ENCODE measurements at places on chromosomes 7 and 10. TPM values are rescaled to one million over a fixed set of nuclear protein-coding genes. Genes with fewer than 3 reads are reported as not detected.
A peak's percentile ranks its signal among the peaks of the same experiment; 100 is the strongest.

- DNase-seq, result no peak
Observed at GRCh38 chr7:103076764-103077163, 1.8 kb downstream of the ARMC10 start.

GRCh38 chr7:77697535-77697831 lies 1.2 kb downstream of the RSBN1L start:
- DNase-seq, result no peak

DNA sequence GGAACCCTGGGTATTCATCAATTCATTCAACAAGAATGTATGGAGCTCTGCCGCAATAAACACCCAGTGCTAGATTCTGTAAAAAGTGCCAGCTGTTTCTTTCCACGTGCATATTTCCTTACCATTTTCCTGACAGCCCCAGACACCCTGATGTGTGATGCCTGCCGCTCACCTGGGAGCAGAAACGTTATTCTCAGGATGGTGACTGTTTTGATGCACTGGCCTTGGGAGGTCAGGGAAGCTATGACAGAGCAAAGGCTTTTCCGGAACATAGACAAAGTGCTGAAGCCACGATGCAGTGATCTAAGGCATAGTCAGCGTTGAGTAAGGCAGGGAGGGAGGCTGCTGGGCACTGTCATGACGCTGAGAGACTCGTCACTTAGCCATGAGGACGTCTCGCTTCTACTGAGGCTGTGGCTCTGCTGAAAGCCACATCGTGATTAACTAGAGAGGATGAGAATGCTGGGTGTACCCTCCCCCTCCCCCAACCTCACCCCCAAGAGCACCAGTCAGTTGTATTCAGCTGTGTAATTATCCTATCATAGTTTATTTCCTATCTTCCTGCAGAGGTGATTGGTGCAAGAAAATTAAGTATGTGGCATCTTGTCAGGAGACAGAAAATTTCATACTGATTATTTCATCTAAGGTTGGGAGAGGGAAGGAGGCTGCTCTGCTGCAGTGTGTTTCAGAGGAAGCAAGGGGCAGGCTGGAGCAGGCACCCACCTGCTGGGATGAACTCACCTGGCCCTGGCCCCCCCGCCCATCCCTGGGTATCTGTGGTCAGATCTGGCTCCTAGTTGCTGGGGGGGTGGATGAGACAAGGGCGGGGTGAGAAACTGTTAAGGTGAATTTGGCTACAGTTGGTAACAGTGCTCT lies 48.8 kb upstream of the SMNDC1 start:
- DNase-seq, result no peak

DNA sequence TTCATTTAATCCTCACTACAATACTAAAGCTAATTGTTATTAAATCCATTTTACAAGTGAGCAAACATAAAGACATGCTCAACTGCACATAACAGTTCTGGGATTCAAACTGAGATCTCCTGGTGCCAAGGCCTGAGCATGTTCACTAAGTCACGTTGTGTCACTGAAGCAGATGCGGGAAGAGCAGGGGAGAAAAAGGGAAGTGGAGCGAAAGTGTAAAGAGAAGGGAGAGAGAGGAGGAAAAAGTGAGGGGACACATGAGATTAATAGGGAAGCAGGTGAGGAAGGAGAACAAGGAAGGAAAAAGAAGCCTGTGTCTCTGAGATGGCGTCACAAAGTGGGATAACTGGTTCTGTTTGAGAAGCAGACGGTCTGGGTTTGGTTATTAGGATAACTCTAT lies 38.9 kb upstream of the KAT6B start:
- DNase-seq, result no peak

- no peak for DNase-seq
Observed at GRCh38 chr10:79244068-79244442, 103.2 kb upstream of the PPIF start.

DNA sequence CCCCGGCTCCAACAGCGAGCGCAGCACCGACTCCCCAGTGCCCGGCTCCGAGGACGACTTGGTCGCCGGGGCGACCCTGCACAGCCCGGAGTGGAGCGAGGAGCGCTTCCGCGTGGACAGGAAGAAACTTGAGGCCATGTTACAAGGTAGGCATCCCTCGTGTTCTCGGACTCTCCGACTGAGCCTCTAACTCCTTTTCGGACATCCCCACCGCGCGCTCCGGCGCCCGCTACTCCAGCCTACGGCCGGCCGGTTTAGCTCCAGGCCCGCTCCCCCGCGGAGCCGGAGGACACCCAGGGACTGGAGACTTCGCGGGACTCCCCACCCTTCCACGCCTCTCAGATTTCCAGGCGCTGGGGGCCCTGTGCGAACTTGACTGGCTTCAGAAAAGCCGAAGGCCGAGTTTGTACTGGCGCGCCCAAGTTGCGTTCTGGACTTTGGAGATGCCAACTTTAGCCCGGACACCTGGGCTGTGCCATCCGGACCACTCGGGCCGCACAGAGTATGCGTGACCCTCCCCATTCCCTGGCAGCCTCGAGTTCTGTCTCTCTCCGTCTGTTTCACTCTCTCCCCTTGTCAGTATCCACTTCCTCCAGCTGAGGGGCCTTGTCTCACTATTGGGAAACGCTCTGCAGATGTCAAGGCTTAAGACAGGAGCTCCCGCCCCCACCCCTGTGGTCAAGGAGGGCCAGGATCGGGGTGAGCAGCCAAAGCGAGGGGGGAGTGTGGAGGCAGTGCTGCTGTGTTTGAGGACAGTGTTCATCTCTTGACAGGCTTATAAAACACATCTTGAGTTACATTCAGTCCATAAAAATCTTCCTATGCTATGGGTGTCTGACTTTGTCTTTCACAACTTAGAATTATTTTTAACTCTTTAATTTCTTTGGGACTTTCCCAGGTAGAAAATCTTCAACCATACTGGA lies 777 bp downstream of the BICC1 start:
- no peak for DNase-seq

DNA sequence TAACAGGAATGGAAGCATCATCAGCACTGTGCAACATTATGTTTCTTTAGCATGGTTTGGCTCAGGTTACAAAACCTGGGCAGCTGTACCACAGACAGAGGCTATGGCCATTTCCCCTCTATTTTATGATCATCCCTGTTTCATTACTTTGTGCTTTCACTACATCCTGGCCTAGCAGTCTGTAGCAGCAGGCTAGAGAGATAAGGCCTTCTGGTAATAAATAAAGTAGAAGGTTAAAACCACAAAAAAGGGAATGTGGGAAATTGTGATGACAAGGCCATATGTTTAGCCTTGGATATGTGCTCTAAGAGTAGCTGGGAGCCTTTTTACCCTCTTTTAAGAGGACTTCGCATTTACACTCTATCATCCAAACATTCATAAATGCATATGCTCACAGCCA lies 266.2 kb upstream of the PHF14 start:
- DNase-seq, result no peak

DNA sequence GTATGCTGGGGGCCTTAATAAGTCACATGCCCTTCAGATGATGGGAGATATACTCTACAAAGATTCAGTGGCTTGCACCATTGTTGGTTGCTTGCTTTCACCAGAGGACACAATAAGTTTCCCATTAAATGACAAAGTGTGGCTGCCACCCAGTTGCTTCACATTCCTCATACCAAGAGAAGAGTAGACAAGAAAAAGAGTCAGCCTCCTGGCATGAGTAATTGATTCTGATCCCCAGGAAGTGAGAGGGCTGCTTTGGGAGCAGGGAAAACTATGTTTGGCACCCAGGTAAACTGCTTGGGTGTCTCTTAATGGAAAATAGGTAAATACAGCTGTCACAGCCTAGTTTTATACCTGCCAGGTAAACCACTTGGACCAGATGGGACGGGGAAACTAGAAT lies 66.7 kb upstream of the IL6 start:
- no peak for DNase-seq

GRCh38 chr7:111486472-111487142 lies 75.7 kb downstream of the IMMP2L start:
- DNase-seq, result no peak

DNA sequence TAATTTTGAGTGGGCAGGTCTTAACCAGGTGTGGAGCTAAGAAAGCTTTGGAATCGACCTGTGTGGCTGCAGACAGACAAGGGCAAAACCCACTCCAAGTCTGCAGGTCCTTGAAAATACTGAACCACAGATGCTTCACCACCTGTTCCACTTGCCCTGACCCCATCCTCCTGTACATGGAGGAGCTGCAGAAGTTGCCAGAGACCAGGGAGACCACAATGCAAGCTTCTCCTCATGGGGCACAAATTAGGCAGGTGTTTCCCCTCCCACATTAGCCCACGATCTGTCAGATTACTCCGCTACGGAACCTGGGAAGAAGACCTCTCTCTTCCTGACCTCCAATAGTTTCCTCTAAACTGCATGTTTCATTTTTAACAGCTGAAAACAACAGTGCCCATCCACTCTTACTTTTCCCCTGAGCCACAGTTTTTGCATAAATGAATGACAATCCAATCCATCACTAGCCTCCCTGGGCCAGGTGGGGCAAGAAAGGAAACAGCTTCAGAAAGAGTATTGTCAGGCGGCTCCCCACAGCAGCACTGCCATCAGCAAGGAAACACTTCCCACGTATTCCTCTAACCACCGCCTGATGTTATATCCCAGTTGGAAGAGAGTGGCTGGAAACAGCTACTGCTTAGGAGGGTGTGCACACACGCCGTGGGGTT lies 141.6 kb downstream of the PRKAG2 start:
- no peak for DNase-seq

GRCh38 chr10:131703941-131704340 lies 196.9 kb upstream of the PPP2R2D start:
- DNase-seq, result peak; percentile 61

- no peak for DNase-seq
Observed at GRCh38 chr10:80437227-80437626, 16.9 kb upstream of the TSPAN14 start.

Gene LRRN3
- 0.98 TPM for total RNA-seq

Gene DNAJC12
- 2.7 TPM for total RNA-seq

Gene SFTPA1
- total RNA-seq, result 2.9 TPM

Gene PAX4
- total RNA-seq, result not detected

Gene INPP5F
- total RNA-seq, result 18.4 TPM

Gene GLUD1
- total RNA-seq, result 133 TPM

Gene COL28A1
- total RNA-seq, result 5.4 TPM
